ENCODE measurements at places on chromosomes 6 and 20.

- no peak for DNase-seq
Observed at GRCh38 chr6:50602292-50602691, 111.0 kb upstream of the TFAP2D start.

DNA sequence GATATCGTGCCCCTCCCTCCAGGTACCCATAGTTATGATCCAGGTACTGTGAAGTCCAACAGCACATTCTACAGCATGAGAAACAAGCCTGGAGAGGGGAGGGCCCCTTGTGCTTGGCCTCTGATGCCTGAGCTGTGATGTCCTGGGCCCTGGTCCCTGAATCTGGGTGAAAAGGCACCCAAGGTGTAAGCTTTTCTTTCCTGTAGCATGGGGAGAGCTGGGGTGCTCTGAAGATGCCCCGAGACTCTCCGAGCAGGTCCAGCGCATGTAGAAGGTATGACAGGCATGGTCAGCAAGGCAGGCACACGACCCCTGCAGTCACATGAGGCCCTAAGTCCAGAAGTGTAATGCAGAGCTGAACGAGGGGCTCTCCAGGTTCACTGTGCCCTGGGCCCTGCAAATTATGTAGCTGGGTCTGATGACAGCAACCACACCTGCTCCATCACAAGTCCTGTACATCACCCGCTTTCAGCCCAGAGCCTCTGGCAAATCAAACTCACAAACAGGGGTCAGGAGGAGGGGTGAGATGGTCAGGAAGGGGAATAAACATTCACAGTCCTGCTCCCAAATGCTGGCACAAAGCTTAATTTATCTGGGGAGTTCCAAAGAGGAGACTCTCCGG lies 1.8 kb upstream of the CTSZ start:
- no peak for DNase-seq

DNA sequence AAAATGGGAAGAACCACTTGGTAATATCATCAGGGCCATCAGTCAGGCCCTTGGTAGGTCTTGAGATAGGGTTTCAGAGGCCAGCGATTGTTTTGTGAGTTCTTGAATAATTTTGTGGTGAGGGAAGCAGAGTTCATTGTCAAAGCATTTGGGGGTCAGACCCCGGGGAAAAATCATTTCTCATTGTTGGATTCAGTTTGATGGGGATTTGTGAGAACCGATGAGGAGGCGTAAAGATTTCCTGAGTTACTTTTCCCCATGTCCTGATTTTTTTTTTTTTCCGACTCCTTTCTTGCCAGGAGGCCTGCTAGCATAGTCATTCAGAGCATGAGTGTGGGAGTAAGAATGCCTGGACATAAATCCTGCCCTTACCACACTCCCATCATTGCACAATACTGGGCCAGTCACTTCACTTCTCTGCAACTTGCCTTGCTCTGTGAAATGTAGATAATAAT lies 60.3 kb downstream of the TSHZ2 start:
- no peak for DNase-seq

GRCh38 chr20:4437131-4437530 lies 284.6 kb upstream of the PRND start:
- no peak for DNase-seq

DNA sequence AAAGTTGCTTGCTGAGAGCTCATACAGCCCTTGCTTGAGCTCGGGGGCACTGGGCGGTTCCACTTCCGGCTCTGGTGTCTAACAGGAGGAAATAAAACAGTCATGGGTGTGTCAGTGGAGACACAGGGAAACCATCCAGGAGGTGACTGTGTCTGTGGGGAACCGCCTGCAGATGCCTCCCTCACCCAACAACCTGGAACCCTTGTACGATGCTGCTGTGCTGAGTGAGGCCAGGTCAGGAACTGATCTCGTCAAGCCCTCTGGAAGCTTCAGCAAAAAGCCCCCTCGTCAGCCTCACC lies 15.5 kb downstream of the TXNDC5 start:
- no peak for DNase-seq

GRCh38 chr6:80622641-80623040 lies 516.2 kb downstream of the BCKDHB start:
- DNase-seq, result no peak

DNA sequence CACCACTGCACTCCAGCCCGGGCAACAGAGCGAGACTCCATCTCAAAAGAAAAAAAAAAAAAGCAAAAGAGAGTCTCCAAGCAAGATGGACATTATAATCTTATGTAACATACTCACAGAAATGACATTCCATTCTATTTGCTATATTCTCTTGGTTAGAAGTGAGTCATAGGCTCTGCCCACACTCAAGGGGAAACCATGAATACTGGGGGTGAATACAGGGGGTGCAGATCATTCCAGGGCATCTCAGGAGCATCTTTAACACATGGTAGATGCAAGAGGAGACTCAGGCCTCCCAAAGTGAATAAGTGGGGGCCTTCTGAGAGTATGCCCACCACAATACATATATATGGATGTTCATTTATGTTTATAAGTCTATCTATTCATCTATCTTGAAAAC lies 18.3 kb upstream of the RANBP9 start:
- no peak for DNase-seq

GRCh38 chr6:2230659-2231277 lies 14.6 kb downstream of the GMDS start:
- no peak for DNase-seq

- DNase-seq, result no peak
Observed at GRCh38 chr6:36313649-36313936, 23.1 kb downstream of the BNIP5 start.

- no peak for DNase-seq
Observed at GRCh38 chr20:48191200-48191599, 405.9 kb upstream of the SULF2 start.

- no peak for DNase-seq
Observed at GRCh38 chr20:38126146-38126921, 38.7 kb downstream of the TGM2 start.

GRCh38 chr6:144568241-144568640 lies 283.1 kb downstream of the UTRN start:
- DNase-seq, result no peak

Measured in amygdala (tissue), 56 donors.